ENCODE measurements at places on chromosomes 12 and 14. TPM values are rescaled to one million over a fixed set of nuclear protein-coding genes. Genes with fewer than 3 reads are reported as not detected.

DNA sequence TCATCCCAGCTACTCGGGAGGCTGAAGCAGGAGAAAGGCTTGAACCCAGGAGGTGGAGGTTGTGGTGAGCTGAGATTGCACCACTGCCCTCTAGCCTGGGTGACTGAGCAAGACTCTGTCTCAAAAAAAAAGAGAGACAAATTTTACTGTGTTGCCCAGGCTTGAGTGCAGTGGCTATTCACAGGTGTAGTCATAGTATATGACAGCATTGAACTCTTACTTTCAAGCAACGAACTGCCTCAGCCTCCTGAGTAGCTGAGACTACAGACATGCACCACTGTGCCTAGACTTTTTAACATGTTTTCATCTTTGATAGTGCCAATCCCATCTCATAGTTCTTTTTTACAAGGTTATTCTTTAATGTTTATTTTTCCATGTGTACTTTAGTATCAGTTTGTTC lies 13.7 kb downstream of the ARID2 start:
- no peak for DNase-seq

RNASE3 gene
- 1.4 TPM for polyA plus RNA-seq

DNA sequence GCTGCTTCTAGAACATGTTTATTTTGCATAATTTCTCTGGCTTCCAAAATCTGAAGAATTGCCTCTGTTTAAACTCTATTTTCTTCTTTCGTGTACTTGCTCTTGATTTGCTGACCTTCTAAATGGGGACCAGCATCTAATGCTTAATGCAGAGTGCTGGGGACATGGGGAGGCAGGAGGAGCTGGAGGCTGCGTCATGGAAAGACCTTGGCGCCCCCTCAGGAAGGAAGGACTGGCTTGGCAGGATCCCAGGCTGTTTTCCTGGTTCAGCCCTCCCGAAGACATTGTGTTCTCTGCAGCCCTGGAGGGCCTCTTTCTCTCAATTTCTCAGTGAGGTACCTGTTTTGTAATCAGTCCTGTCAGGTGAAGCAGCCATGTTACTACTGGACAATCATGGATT lies 5.5 kb downstream of the PRKCH start:
- no peak for DNase-seq

GRCh38 chr12:110861729-110862128 lies 14.9 kb downstream of the CCDC63 start:
- DNase-seq: no peak

DNA sequence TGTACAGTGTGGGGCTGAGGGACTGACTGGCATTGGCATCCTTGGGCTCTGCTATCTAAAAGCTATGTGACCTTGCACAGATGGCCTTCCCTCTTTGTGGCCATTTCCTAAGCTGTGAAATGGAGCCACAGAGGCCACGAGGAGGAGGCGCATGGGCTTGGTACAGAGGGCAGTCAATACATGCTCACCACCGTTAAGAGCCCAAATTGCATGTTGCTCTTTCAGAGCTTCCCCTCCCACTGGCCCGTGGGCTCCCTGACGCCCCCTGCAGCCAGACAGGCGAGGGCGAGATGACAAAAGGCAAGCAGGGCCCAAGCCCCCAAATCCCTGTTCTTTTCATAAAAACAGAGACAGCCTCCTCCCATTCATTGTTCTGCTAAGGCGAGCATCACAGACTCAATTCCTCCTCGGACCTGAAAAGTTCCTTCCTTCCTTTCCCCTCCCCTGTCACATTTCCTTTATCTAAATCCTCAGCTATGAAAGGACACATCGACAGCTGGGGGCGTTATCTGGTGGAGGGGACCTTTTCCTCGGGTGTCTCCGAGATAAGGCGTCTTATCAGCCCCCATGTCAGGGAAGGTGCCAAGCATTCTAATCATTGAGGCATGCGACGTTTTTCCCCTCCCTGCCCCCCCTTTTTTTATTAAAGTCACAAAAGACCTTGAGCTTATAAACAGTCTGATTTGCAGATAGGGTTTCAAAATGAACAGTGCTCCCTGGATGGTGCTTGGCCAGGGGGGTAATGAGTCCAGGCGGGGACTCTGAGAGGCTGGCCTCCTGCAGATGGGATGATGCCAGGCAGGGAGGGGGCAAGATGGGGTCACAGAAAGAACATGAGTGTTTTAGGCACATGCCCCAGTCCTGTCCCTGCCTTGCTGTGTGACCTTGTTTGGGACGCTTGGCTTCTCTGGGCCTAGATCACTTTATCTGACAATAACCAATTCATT lies 26.4 kb downstream of the FAM222A start:
- DNase-seq: no peak

KRT71 gene
- not detected for polyA plus RNA-seq

- DNase-seq: no peak
Measured at GRCh38 chr12:52608161-52608560, 6.9 kb upstream of the KRT72 start.

DNA sequence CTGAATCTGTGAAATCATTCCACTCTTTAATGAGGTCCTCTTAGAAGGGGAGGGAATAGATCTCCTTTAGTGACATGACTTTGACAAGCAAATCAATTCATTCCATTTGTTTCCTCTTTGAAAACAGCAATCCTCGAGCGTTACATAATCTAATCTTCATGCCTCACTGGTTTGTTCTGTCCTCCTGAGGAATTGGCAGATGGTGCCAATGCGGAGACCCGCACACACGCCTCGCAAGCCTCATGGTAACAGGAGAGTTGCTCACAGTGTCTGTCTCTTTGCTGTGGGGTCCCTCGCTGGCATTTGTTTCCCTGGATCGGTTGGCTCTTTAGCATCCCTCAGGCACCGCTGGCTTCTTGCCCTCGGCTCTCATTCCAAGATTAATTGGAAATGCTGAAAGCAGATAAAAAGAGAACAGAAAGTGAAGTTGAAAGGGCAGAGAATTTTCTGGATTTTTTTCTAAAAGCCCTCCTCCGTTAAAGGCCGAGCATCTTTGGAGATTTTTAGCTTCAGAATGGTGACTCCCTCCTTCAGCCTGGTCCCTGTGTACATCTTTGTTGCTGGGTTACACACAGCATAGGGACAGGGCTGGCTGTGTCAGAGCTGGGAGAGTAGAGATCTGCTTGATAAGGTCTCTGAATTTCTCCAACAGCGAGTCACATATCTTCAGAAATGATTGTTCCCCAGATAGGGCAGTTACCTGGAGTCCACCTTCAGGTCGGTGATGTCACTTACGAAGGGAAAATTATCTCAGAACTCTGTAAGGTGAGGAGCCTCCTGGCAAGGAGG lies 10.1 kb upstream of the CABP1 start:
- no peak for DNase-seq

DNA sequence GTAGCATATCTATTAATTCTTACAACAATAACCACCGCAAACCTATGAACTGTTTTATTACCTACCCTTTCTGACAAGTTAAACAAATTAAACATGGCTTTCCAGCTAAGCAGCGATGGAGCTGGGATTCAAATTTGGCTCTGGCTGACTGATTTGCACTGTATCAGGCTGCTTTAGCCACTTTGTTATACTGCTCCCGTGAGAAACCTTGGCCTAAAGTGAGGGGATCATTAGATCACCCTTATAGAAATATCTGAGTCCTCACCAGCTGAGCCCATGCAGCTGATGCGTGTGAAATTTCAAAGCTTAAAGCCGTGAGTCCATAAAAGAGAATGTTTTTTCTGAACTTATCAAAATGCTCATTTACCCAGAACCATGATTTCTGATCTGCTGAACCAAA lies 8.1 kb upstream of the GPHB5 start:
- no peak for DNase-seq

DNA sequence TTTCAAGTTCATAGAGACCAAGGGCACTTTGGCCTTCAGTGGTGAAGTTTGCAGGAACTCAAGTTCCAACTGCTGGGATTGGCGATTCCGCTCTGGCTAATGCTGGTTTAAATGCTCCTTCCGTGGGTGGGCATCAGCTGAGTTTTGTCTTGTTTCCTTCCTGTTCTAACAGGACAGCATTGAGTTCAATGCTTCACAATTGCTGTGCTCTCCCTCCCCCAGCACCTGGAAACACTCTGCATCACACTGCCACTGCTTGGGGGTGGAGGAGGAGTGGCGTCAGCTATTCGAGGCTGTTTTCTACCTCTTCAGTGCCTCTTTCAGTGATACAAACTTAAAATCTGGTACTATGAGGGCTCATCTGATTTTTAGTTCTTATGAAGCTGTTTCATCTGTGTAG lies 634.9 kb downstream of the FSCB start:
- no peak for DNase-seq

TSHR gene
- polyA plus RNA-seq: 0.12 TPM

GRCh38 chr12:52436000-52436827 lies 2.0 kb upstream of the KRT75 start:
- no peak for DNase-seq

DNA sequence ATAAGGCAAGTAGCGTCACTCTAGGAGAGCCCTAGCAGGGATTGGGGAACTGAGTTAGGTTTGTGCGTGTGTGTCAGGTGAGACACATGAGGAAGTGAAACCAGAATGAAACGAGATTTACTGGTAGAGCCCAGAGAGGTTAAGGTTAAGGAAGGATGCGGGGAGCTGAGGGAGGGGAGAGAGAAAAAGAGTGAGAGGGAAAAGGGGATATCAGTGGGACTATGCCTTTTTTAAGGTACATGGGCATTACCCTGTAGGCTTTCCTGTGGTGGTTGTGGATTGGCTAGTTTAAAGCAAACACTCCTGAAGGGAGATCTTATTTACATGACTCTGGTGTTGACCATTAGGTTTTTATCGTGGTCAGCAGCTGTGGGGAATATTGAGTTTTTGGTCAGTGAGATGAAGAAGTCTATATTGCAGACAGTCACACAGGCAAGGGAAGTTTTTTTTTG lies 13.9 kb downstream of the ZDHHC17 start:
- no peak for DNase-seq

RNF212B gene
- 1.3 TPM for polyA plus RNA-seq

DNA sequence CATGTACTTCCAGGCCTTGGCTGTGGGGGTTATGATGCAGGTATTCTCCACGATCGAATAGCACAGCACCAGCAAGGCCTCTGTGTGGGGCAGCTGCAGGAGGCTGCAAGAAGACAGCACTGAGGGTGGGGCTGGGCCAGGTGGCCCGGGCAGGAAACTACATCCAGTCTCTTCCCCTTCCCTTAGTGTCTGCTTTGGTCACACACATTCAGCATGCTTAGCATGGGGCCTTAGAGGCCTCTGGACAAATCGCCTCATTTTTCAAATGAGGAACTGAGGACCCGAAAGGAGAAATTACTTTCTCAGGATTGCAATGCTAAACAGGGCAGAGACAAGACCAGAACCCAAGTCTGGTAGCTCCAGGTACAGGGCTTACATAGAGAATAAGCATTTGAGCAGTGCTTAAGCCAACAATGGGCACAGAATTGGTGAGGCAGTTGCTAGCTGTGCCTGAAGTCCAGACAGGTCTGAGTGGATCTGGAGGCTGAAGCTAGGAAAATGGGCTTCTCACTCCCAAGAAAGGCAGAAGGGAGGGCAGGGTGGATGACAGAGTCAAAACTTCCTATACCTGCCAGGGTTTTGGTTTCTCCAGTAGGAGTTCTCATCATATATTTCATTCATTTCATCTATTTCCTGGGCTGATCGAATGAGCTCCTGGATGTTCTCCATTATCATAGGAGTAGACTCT lies 3.5 kb downstream of the ACRBP start:
- DNase-seq: no peak

DNA sequence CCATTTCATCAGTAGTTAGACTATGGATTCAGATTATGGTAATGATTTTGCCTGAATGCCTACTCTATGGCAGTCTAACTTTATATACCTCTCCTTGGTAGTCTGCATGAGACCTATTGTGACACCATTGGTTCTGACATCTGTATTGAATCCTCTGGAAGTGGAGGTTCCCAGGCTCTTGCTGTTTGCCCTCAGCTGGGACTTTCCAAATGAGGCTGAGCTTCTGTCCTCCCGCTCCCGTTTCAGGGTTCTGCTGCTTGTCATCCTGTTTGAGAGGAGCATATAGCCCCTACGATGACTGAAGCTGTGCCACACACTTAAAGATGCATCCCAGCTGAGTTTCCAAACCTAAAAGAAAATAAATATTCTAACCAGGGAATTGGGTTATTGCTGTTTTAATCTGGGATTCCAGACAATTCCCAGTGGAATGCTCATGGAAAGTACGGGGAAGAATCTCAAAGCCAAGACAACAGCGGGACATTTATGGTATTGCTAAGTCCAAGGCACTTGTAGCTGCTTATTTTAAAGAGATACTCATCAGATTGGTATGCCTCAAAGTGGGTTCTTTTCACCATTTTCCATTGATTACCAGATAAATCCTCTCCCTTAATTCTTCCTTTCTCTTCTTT lies 105.9 kb downstream of the ETV6 start:
- DNase-seq: no peak

DNA sequence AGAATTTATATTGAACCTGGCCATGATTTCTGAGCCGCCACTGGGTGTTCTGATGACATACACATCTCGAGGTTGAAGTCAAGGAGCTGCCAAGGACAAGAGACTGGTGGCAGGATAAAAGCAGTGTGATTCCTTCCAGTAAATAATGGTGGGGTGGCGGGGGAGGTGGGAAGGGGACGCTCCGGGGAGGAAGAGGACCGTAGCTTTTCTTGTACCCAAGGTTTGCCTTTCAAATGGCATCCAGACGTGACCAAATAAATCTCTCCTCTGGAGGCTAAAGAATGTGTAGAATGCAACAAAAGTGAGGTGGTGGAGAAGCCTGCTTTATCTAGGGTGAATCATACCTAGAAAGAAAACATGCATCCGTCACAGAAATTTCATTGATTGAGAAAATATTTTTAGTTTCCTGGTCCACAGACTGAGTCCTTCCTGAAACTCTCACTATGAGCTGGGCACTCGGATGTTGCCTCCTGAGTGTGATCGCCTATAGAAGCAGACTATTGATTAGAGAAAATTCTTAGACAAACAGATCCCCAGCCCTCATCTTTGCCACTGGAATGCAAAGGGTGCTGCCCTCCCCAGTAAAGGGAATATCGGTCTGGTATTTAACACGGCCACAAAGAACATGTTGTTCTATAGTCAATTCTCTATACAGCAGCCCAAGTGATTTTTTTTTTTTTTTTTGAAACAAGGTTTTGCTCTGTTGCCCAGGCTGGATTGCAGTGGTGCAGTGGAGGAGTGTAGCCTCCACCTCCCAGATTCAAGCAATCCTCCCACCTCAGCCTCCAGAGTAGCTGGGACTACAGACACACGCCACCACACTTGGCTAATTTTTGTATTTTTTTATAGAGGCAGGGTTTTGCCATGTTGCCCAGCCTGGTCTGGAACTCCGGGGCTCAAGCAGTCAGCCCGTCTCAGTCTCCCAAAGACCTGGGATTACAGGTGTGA lies 112.1 kb downstream of the DPF3 start:
- DNase-seq: no peak

- DNase-seq: no peak
Measured at GRCh38 chr14:62957562-62957961, 87.7 kb downstream of the KCNH5 start.

- DNase-seq: no peak
Measured at GRCh38 chr12:103626498-103626897, 39.4 kb downstream of the STAB2 start.

- DNase-seq: no peak
Measured at GRCh38 chr12:57080855-57081254, 2.3 kb upstream of the NEMP1 start.

- DNase-seq: no peak
Measured at GRCh38 chr14:104878582-104878981, 13.5 kb downstream of the CEP170B start.

All from renal pelvis (tissue), 12 donors.